ENCODE measurements at places on chromosomes 1 and 21. TPM values are rescaled to one million over a fixed set of nuclear protein-coding genes. Genes with fewer than 3 reads are reported as not detected.

PALMD gene
- total RNA-seq: 0.51 TPM

- H3K4me1 ChIP-seq: no peaks in the 10 kb centered on the region
- H3K4me3 ChIP-seq: no peak overlapping the region
- H3K27me3 ChIP-seq: no peaks in the 10 kb centered on the region
These were observed 188.1 kb downstream of the TNR start for GRCh38 chr1:175555266-175555665.

GRCh38 chr21:37458669-37459276, 92.2 kb downstream of the DYRK1A start:
- no peak for DNase-seq
- no peaks in the 10 kb centered on the region for H3K36me3 ChIP-seq
- peaks cover 14% of the 10 kb centered on the region for H3K4me1 ChIP-seq
- H3K4me3 ChIP-seq: no peak overlapping the region

GRCh38 chr1:116737020-116737854, 17.0 kb upstream of the CD2 start:
- no peaks in the 10 kb centered on the region for H3K4me1 ChIP-seq
- H3K27me3 ChIP-seq: no peaks in the 10 kb centered on the region
- DNase-seq: peak; percentile 45
- H3K36me3 ChIP-seq: no peaks in the 10 kb centered on the region
- H3K4me3 ChIP-seq: no peak overlapping the region

GRCh38 chr1:50633465-50633864, 210.2 kb upstream of the DMRTA2 start:
- no peak overlapping the region for H3K27ac ChIP-seq
- no peaks in the 10 kb centered on the region for H3K4me1 ChIP-seq
- H3K27me3 ChIP-seq: no peaks in the 10 kb centered on the region
- DNase-seq: no peak
- H3K4me3 ChIP-seq: no peak overlapping the region

DNA sequence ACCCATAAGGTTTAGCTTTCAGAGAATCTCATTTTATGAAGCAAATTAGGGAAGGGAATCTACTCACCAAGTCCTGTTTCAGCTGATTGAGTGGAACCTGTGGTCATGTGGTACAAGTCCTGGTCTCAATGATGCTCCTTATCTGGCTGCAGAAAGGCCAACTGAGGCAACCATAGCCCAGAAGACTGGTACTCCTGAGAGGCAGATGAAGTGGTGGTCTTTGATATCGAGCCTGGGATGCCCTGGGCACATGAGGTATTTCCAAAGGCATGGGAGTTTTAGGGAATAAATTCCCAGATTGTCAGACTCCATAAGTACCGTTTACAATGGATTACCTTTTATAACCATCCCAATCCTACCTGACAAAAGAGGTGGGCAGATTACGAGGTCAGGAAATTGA, 3.3 kb downstream of the MX1 start:
- H3K4me3 ChIP-seq: no peak overlapping the region
- H3K27ac ChIP-seq: no peak overlapping the region
- no peaks in the 10 kb centered on the region for H3K36me3 ChIP-seq
- no peaks in the 10 kb centered on the region for H3K4me1 ChIP-seq
- DNase-seq: no peak

DNA sequence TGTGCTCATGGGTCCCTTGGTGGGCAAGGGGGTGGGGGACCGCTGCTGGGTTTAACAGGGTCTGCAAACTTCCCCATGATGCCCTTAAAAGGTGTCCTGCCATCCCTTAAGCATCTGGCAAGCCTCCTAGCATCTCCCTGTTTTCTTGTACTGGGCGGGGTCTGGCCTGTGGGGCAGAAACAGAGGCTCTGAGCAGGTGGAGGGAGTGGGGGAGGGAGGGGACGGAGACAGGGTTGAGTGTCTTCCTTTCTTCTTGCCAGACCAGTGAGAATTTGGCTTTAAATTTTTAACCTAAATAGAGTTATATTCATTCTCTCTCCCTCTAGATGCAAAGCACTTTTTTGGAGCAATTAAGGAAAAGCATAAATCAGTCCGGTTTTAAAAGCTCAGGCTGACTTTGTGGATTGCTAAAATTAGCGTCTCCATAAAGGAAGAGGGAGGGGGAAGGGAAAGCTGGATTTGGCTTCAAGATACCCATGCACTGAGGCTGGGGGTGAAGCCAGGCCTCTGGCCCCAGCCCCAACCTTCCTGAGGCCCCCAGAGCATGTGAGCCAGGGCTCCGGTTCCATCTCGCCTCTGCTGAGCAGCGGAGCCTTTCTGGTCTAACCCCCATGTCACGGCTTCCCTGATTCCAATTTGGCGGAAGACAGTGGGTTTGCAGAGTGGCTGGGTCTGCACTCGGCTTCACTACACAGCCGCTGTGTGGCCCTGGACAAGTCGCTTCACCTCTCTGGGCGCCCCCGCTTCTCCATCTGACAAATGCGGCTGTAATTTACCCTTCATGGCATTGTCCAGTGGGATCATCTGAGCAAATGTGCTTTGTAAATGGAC, 25.3 kb downstream of the IGSF21 start:
- no peaks in the 10 kb centered on the region for H3K36me3 ChIP-seq
- H3K27ac ChIP-seq: no peak overlapping the region
- no peaks in the 10 kb centered on the region for H3K4me1 ChIP-seq
- H3K4me3 ChIP-seq: no peak overlapping the region

Data from fibroblast of lung (primary cell).